ENCODE measurements at places on chromosomes 1 and 21.

DNA sequence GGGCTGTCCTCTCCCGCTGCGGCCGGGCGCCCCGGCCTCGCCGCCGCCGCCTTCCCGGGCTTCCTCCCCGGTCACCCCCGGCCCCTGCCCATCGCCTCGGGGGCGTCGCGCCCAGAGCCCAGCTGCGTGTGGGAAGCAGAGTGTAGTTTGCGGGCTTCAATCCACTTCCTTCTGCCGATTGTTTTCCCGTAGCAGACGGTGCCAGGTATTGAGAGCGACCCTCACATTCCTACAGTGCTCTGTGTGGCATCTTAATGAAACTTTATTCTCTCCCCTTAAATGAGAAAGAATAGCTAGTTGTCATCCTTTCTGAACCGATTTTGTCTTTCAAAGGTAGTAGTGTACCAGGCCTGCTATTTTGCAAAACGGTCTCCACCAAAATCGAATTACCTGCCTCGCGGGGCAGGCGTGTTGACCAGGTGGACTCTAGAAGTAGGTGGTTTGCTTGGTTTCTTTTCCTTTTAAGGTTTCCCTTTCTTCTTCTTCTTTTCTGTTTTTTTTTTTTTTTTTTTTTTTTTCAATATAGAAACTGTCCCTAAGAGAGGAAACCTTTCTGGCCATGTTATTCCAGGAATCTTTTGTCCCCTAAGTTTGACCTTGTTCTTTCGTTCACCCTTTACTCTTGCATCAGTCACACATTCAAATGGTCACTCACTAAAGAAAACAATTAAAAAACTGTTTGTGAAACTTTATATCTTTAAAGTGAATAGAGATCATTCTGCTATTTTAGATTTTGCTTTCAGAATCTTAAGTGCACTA lies 881 bp downstream of the USP25 start:
- no peak for DNase-seq

GRCh38 chr1:244375051-244375450 lies 76.7 kb downstream of the ADSS2 start:
- DNase-seq: no peak

GRCh38 chr1:66256629-66257572 lies 277.1 kb upstream of the SGIP1 start:
- DNase-seq: no peak

DNA sequence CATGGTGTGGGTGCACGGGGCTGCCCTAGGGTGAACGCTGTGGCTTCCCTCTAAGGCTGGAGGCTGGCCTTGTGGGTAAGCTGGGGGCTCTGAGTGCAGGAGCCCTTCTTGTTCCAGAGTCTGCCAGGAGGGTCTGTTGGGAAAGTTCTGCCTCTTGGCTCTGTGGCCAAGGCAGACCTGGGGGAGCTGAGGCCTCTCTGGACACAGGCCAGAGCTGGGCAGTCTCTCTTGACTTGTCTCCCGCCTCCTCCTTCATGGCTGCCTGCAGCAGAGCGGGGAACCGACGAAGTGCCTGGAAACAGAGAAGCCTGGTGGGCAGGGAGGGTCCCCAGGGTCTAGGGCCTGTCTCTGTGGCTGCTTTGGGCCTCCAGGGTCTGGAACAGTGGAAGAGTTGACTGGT lies 30.3 kb upstream of the PEX10 start:
- DNase-seq: no peak

DNA sequence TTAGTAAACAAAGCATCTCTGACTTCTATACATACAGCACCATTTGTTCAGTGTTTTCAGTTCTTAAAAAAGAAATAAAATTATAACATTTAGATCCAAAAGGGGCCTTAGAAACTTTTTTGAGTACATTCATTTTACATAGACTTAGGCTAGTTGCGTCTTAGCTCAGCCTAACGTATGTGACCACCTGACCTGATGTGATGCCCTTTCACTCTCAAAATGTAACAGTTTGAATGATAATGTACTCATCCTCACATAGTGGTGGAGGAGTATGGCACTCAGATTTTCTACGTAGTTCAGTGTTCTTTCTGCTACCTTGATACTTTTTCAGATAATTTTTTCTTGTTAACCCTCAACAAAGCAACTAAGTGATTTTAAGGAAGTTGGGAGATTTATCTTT lies 43.4 kb downstream of the RPRD2 start:
- no peak for DNase-seq

DNA sequence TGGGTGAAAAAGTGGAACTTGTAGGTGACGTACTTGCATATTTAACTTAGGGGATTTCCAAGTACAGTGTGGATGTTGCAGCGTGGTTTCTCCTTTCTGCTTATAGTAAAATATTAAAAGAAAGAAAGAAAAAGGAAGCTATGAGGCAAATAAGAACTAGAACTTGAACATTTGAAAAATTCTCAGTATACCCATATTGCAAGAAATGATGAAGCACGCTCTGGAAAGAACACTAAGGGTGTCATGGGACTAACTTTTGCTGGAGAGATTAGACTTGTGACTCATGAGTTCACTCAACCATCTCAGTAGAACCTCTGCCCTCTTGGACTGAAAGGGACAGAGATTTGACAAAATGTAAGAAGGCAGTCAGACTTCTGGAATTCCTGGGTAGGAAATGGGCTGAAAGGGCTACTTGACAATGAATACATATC lies 704.5 kb upstream of the ADGRL4 start:
- DNase-seq: no peak

DNA sequence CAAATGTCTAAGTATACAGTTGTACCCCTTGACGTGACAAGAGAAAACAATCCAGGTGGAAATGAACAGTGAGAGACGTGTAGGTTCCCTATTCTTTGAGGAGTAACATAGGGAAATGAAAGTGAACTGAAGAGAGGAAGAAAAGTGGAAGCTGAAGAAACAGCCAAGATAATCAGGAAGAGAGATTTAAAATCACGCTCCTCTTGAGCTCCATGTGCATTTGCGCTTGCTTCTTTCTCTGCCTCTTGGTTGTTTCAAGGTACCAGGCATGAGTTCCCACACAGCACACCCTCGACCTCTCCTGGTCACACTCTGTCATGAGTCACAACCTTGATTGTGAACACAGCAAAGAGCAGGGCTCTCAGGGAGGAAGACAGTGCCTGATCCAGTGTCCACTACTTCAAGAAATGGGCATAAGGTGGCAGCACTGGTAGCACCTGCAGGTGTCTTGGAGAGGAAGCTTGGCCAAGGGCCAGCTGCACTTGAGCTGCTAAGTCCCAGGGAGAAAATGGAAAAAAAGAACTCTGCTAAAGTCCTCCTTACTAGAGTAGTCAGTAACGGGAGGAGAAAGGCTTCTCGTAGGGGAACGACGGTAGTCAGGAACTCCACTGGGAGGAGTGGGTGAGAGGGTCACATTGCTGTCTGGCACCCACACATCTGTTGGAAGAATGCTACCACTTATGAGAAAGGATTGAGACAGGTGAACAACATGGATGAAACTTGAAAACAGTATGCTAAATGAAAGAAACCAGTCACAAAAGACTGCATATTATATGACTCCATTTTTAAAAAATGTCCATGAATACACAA lies 18.3 kb upstream of the ARID1A start:
- DNase-seq: no peak

GRCh38 chr1:20724364-20725188 lies 6.8 kb upstream of the KIF17 start:
- DNase-seq: no peak

DNA sequence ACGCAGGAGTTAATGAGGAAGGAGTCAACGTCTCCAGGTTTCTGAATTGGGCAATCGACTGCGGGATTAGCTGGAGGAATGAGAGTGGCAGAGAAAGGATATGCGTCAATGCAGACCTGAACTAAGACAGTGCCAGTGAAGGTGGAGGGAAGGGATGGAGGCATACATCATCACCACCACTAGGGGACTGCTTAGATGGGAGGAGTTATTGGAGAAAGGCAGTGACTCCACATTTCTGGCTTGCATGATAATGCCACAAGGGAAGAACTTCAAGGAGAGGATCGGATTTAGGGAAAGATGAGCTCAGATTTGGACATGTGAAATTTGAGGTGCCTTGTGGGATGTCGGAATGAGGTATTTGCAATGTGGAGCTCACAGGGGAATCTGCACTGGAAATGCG lies 17.5 kb downstream of the VASH2 start:
- DNase-seq: no peak

DNA sequence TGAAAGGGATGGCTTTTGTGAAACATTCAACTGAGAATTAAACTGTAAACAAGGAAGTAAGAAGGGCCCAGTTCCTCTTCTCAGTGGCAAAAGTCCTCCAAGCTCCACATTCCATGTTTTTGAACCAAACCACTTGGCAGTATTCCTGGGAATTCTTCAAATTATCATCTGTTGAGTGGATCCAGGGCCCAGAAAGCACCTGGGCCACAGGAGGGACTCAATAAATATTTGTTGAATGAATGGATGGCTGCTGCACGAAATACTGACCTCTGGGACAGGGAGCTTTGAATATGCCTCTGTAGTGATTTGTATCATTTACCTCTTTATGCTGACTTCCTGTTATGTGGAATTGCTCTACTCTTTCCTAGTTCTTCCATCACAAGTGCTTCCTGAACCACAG lies 4.7 kb downstream of the SLC35F3 start:
- DNase-seq: no peak

DNA sequence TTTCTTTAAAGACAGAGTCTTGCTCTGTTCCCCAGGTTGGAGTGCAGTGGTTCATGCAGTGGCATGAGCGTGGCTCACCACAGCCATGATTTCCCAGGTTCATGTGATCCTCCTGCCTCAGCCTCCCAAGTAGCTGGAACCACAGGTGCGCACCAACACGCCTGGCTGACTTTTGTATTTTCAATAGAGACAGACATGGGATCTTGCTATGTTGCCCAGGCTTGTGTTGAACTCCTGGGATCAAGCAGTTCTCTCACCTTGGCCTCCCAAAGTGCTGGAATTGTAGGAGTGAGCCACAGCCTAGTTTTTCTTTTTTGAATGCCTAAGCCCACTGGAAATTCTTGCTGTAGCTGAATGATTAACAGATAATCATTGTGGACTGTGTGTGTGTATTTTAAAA lies 113.5 kb downstream of the RPS6KC1 start:
- DNase-seq: no peak

DNA sequence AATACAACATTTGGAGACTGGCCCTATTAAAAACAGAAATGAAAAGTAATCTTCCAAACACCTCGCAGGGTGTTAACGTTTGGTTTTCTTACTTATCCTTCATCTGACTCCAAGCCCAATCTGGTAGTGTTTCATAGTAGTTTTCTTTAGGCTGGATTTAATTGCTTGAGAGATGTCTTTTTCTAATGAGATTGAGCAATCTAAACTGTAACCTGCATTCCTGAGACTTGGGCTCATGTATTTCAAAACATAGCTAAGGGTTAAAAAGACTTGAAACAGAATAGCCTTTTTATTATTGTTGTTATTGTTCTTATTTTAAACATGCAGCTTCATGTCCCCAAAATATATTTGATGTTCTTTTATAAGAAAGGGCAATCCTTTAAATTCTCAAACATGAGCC lies 278.9 kb downstream of the TGFB2 start:
- no peak for DNase-seq

DNA sequence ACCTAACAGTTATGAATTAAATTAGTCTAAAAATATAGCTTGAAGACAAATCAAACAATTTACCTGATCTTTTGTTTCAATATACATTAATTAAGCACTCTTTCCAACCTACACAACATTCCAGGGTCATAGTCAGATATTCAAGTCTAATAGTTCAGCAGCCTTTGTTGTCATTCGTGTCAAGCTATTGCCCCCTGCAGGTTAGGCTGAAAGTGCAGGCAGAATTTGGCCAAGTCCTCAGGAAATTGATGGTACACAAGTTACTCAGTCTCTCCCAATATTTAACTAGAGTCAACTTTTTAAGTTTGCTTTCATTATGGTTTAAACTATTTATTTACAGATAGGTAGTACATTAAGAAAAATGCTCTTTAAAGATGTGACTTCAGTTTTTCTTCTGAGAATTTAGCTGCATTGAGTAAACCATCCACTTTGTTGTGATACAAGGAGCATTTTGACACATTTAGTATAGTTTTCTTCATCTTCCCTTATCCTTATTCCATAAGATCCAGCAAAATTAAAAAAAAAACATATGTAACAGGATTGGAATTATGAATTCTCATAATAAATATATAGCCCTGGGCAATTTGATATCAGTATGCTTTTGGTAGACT lies 130.3 kb upstream of the DPYD start:
- DNase-seq: no peak

DNA sequence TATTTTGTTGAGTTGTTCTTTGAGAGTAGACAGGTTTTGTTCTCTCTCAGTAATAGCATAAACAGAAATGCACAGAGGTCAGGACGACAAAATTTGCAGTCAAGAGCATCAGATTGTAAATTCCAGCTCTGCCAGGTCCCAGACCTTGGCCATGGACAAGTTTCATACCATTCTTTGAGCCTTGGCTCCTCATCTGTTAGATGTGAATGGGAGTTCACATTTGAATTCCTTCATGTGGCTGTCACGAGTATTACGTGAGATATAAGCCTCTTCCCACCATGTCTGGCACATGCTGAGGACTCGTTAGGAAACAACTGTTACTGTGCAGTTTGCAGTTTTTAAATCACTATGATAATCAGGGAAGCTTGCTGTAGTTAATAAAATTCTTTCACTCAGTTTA lies 93.2 kb upstream of the KCTD3 start:
- DNase-seq: no peak

- no peak for DNase-seq
Observed at GRCh38 chr1:69648486-69648885, 80.8 kb downstream of the LRRC7 start.

- DNase-seq: no peak
Observed at GRCh38 chr1:237786066-237786719, 104.5 kb downstream of the ZP4 start.

GRCh38 chr1:45395582-45395981 lies 55.3 kb upstream of the MUTYH start:
- no peak for DNase-seq

DNA sequence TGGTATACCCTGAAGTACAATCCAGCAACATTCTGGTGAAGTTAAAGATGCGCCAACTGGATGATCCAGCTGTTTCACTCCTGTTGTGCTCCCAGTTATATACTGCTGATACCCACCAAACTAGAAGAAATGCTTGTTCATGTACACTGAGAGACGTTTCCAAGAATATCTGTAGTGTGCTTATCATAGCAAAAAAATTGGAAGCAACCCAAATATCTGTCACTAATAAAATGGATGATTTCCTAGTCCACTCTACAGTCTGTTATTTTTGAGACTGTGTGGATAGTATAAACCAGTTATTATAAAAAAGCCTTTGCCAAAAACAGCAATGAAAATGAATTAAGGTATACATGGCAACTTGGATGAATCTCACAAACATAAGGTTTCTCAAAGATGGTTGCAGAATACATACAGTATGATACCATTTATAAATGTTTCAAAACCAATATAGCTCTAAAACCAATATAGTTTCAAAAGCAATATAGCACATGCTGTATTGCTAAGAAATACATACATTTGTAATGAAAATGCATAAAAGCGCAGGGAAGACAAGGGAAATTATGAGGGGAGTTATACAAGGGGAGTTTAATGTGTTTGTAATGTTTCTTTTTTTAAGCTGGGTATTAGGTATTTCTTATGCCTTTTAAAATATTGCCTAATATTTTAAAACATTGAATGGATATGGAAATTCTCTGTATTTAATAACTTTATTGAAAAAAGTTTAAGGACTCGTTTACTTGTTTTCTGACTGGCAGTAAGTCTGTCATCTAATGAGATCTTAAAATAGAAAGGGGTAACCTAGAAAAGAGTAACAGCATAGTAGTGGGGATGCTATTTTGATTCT lies 36.5 kb downstream of the GPSM2 start:
- DNase-seq: no peak
